ENCODE measurements at places on chromosomes 5 and 9.
A peak's percentile ranks its signal among the peaks of the same experiment; 100 is the strongest.

DNA sequence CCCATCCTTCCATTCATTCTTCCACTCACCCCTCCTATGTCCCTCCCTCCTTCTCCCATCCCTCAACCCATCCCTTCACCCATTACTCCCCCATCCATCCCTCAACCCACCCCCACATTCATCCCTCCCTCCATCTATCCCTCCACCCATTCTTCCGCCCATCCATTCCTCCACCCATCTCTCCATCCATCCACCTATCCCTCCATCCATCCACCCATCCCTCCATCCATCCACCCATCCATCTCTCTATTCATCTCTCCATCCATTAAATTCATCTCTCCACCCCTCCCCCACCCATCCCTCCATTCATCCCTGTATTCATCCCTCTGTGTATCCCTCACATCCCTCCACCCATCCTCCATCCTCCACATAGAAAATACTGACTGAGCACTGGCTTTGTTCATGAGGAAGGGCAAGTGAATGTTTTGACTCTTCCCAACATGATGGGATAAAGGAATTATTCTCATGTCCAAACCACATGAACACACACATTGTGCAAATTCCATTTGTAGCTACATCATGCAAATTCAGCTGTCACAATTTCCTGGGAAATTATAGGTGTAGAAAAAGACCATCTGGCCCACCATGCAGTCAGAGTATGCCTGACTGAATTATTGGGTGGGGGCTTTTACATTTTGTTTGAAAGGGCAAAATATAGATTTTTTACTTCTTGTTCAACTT lies 6.9 kb upstream of the VAV2 start:
- DNase-seq, result no peak

- DNase-seq, result no peak
These were observed 2.3 kb downstream of the CLTA start for GRCh38 chr9:36193023-36193422.

GRCh38 chr5:2895876-2896275 lies 144.4 kb upstream of the IRX2 start:
- DNase-seq, result no peak

DNA sequence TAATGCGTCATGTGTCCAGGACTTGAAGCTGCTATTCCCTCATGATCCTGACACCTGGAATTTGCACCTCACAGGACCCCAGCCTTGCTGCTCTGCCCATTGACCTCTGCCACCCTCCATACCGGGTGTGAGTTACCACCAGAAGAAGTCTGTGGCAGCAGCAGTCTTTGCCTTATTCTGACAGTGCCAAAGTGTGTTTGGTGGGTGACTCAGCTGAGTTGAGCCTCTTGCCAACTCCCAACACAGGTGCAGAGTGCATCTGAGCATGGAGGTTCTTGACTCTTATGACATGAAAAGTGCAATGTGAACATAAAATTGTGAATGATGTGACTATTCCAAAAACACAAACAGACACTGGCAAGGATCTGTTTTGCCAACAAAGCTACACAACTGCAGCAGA lies 1166.5 kb upstream of the CDH18 start:
- DNase-seq, result no peak

DNA sequence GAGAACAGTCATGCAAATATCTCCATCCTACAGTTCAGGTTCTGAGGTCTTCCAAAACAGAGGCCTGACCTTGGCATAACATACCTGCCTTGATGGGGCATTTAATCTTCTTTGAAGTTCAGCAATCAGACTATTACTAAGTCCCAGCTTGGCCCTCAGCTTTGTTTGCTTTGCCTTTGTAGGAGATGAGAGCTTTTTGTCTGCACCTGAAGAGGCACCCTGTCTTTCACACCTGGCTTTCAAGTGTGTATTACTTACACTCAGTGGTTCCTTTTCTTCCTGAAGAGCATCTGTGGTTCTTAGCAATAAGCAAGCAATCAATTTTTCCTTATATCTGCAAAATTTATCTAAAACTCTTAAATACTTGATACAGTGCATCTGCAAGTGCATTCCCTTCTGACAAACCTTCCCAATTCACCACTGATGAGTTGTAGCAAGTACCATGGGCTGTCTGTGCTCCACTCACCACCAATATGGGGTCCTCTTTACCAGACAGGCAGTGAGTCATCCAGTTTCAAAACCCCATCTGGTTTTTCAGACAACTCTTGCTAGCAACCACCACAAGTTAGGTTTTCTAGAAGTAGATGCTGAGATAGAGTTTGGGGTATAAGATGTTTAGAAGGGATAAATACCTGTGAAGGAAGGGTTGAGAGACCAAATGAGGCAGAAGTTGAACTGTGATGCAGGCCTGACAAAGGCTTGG lies 100.2 kb downstream of the HINT1 start:
- no peak for DNase-seq

- no peak for DNase-seq
These were observed 193.4 kb upstream of the NR4A3 start for GRCh38 chr9:99628285-99628684.

GRCh38 chr9:34862836-34863235 lies 95.2 kb upstream of the PHF24 start:
- no peak for DNase-seq

GRCh38 chr5:425714-426113 lies 17.3 kb upstream of the EXOC3 start:
- no peak for DNase-seq

- no peak for DNase-seq
These were observed 303.1 kb downstream of the ENC1 start for GRCh38 chr5:74337254-74337983.

- no peak for DNase-seq
These were observed 150.8 kb upstream of the SLC44A1 start for GRCh38 chr9:105093685-105094084.

- DNase-seq, result no peak
These were observed 1.4 kb downstream of the CHSY3 start for GRCh38 chr5:129905473-129906176.

GRCh38 chr5:165565911-165566310 lies 2060.5 kb downstream of the MAT2B start:
- DNase-seq, result no peak

DNA sequence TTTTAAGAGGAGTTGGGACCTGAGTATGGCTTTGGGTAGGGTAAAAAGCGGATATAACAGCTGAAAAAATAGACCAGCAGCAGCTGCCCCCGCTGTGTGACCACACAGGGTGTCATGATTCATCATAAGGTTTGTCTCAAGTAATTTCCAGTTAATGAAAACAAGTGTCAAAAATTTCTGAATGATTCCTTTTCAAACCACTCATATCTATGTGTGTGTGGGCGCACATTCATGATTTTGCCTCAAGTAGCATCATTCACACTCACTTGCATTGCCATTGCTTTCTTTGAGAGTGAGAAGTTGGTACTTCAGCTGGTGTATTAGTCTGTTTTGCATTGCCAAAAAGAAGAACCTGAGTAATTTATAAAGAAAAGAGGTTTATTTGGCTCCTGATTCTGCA lies 12.1 kb upstream of the TNFAIP8 start:
- no peak for DNase-seq

DNA sequence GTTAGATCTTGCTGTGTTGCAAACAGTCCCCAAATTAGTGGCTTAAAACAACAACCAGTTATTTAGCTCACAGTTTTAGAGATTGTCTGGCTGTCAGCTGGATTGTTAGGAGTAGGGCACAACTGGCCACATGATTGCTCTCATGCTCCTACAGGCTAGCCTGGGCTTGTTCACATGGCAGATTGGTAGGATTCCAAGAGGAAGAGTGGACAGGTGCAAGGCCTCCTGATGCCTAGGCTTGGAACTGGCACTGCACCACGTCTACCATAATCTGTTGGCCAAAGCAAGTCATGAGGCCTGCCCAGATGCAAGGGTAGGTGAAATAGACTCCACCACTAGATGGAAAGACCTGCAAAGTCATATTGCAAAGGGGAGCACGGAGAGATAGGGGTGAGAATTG lies 76.4 kb downstream of the ACER2 start:
- DNase-seq, result no peak

DNA sequence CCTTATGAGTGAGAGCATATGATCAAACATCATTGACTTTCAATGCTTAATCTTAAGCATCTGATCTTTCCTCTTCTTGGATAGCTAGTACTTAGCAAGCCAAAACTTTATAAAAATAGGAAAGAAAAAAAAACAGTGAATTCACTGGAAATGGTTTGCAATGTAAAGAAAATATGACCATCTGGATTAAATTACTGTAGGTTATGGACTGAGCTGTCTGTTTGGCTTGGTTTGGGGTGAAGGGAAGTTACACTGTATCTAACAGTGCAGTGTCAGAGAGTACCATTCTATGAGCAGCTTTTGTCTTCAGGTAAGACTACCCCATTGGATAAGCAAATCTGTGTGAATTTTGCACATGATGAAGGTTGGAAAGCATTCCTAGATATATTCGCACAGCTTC lies 151.4 kb downstream of the TLE1 start:
- DNase-seq, result no peak

- DNase-seq, result no peak
These were observed 171.1 kb downstream of the DMRT2 start for GRCh38 chr9:1221298-1221697.

- no peak for DNase-seq
These were observed 72.3 kb downstream of the GCNT1 start for GRCh38 chr9:76531231-76531780.

GRCh38 chr5:154369682-154370081 lies 76.1 kb upstream of the SAP30L start:
- DNase-seq, result no peak

DNA sequence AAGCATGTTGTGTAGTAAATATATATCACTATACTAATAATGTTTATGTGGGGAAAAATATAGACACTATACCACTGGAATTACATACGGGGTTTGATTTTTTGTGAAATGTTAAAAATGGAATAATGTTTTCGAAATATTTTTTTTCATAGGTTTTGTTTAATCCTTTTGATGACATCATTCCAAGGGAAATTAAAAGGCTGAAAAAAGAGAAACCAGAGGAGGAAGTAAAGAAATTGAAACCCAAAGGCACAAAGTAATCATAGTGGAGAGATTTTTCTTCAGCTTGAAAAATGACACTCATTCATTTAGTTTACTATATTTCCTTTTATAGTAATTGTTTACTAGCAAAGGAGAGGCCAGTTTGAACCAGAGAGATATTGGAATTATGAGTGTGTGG lies 17.6 kb downstream of the CWC27 start:
- no peak for DNase-seq

- DNase-seq, result no peak
These were observed 14.1 kb downstream of the LCN10 start for GRCh38 chr9:136728548-136729123.

DNA sequence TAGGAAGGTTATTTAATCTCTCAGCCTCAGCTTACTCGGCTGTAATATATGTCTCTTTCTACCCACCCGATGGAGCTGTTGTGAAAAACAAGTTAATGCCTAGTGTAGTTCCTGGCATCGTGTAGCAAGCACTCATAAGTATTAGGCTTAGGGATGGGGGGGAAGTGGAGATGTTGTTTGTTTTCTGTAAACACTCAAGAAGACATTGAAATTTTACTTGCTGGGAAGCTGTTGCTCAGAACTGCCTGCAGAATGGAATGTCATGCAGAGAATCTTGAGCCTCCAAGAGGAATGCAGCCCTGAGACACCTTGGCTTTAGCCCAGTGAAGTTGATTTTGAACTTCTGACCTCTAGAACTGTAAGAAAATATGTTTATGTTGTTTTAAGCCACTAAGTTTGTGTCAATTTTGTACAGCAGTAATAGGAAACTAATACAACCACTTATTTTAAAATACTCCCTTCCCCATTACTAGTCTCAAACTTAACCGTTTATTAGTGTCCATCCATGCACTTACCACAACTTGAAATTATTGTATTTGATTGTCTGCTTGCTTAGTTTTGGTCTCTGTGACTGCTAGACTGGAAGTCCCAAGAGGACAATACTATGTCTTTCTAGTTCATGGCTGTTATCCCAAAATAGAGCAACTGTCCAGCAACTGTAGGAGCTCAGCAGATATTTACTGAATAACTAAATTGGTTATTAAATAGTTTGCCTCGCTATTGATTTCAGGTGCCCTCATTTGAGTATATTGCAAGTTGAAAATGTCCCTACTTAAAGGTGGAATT lies 53.8 kb downstream of the MFAP3 start:
- DNase-seq, result no peak

GRCh38 chr9:115943431-115944165 lies 210.0 kb upstream of the PAPPA start:
- DNase-seq, result no peak

GRCh38 chr5:172683645-172684471 lies 42.8 kb downstream of the NEURL1B start:
- DNase-seq, result no peak

DNA sequence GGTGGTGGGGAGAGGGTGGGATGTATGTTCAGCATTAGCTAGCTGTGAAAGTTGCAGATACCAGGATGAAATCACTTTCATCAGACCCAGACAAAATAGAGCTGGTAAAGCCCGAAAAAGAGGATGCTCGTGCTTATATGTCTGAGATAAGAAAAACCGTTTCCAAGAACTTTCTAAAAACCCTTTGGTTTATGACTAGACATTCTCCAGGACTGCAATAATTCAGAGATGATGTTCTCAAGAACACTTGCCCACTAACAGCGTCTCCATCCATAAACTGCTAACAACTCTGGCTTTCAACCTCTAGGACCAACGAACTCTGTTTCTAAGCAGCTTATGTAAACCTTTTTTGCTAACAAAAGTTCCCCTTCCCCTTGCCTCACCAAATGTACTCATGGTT lies 8.4 kb upstream of the AMACR start:
- DNase-seq, result no peak

DNA sequence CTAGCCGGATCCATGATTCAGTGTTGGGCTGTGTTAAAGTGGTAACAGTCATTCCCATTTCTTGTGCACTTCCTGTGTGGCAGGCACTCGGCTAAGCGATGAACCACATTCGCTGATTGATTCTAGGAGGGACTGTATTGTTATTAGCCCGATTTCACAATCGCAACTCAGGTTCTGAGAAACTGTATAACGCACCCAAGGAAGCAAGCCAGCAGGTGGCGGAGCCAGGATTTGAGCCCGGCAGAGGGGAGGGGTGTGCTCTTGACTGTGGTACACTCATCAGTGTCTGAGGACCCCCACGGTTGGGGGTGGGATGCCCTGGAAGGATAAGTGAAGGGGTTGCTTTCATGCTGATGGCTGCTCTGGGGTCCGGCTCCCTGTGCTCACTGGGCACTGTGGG lies 34.7 kb downstream of the LRSAM1 start:
- no peak for DNase-seq

- no peak for DNase-seq
These were observed at the start of gene PKD2L2 for GRCh38 chr5:137888863-137889759. Gene PKD2L2, plus strand, starts transcription at chr5:137889457. Its CDS starts 35 bp downstream, at chr5:137889492.

DNA sequence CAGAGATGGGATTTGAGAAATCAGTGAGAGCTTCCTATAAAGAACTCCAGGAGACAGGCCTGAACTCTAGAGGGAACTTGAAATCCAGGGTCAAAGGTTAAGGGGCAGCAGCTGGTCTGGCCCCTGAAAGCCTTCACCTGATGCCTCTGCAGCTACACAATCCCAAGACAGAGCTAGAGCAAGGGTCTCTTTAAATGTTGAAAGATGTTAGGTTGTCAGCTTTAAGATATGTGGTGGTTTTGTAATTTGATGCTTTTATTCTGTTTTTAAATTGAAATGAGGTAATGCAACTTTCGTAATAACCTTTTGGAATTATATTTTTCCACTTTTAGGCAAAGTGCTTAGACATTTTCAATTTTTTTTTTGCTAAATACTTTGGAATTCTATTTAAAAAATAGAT lies 2.4 kb downstream of the SOWAHA start:
- no peak for DNase-seq

- no peak for DNase-seq
These were observed 74.5 kb upstream of the APC start for GRCh38 chr5:112663146-112663545.

- peak; percentile 8 for DNase-seq
These were observed 138.1 kb downstream of the ATPSCKMT start for GRCh38 chr5:10111571-10111970.

- DNase-seq, result peak; percentile 70
These were observed 21.9 kb upstream of the TXN start for GRCh38 chr9:110278080-110278707.

- no peak for DNase-seq
These were observed 72.7 kb downstream of the SMIM23 start for GRCh38 chr5:171858303-171858702.
